Activated T-cell treated with anti-CD3 and anti-CD28 coated beads, Interleukin-2, amount 50 U/mL, for 4 hours (primary cell): ENCODE measurements at places on chromosomes 12 and 14. TPM values are rescaled to one million over a fixed set of nuclear protein-coding genes. Genes with fewer than 3 reads are reported as not detected.

Gene MARCHF9
- 15.7 TPM for total RNA-seq

Gene SELPLG
- total RNA-seq, result 17.5 TPM

Gene SMCO3
- not detected for total RNA-seq

Gene TSPAN11
- total RNA-seq, result not detected

Gene ASPG
- not detected for total RNA-seq

Gene GZMH
- 116 TPM for total RNA-seq

Gene KRT77
- total RNA-seq, result not detected

Gene NELL2
- 19.9 TPM for total RNA-seq

Gene TMED8
- 17.1 TPM for total RNA-seq

Gene TSPAN19
- not detected for total RNA-seq

Gene GARIN6
- total RNA-seq, result not detected

Gene MEG3
- total RNA-seq, result 1.3 TPM

Gene TEX22
- total RNA-seq, result 0.71 TPM

Gene FOXN4
- total RNA-seq, result not detected

Gene CCNT1
- total RNA-seq, result 37.7 TPM

DNA sequence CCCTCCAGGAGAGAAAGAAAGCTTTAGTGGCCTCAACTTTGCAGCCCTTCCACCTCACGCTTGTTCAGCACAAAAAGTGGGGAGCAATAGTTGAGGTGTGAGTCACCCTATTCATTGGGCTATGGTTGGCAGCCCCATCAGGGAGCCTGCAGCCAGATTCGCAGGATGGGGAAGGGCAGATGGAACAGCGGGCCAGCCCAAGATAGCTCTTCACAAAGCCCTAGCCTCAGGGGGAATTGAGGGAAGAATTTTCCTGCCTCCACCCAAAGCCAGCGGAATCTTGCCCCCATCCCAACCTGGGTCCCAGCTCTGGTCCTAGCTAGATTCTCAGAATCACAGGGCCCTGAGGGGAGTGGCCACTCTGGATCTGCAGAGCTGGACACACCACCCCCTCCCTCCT lies 3.6 kb upstream of the KRT5 start:
- DNase-seq, result no peak

DNA sequence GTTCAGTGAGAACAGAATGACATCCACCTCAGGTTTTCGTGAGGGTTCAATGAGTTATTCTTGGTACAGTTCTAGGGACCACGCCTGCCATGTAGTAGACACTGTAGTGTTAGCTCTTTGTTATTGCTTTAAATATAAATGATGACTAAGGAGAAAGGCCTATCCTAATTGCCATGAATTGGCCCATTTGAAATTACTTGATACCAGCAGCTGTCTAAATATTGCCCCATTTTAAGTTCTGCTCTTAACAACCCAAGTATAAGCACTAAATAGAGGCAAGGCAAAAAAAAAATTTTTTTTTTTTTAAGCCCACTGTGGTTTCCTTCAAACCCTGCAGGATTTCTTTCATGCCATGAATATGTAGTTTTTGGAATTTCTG lies 84.5 kb downstream of the BORCS5 start:
- DNase-seq, result no peak

DNA sequence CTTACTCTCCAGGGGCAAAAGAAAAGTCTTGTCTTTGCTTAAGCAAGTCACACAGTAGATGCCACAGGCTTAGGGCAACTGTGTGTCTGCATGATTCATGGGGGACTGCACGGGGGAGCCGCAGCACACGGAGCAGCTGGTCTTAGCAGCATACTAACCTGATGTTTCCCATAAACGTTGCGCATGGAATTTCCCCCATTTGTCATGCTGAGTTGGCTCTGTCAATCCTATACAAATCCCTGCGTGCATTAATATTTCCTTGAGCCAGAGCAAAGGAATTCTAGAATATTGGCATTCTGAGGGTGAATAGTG lies 71.2 kb downstream of the SAMD4A start:
- no peak for DNase-seq

DNA sequence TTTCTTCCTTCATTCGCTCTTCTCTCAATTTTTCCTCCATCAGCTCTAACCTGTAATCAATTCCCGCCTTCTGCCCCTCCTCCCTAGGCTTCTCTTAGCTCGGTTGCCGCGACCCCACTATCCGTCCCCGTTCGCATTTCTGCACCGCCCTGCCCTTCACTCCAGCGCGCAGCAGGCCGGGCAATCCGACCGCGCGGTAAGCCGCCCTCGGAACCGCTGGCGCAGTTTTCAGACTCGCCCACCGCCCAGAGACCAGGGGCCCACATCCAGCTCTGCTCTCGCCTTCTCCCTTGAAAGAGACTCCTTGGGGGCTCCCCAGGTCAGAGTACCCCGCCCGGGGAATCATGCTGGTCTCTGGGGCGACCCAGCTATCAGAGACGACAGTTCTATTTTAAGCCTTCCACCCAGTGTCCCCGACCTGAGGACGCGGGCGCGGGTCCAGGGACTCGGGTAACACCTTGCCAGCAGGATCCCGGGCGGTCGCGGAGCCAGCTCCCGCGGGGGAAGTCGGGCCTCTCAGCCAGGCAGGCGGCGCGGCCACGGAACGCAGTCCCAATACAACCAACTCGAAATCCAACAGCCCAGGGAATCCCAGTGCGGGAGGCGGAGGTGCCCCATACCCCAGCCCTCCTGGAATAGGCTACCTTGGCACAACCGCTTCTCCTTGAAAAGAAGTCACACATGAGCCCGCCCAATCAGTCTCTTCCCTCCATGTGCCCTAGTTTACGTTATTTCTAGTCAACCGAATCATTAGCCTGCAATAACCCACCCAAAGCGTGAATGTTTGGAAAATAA lies 5.7 kb upstream of the SLC38A4 start:
- DNase-seq, result no peak

- no peak for DNase-seq
These were observed 3.7 kb upstream of the MAPKAPK5 start for GRCh38 chr12:111838353-111838752.

DNA sequence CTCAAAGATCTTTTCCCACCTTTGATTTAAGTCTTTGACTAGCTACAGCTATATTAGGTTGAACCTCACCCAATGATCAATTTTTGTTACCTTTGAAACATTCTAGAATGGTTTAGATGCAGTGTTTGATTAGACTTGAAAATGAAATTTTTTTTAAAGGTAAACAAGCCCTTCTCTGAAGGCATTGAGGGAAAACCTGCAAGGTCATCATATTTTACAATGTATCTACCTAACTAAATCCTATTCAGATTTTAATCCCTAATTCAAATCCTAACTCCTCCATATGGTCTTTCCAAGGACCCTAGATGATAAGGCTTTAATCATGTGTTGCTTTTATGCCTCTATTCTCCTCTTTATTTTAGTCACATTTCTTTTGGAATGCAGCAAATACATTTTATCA lies 95.4 kb downstream of the ALG10B start:
- no peak for DNase-seq

DNA sequence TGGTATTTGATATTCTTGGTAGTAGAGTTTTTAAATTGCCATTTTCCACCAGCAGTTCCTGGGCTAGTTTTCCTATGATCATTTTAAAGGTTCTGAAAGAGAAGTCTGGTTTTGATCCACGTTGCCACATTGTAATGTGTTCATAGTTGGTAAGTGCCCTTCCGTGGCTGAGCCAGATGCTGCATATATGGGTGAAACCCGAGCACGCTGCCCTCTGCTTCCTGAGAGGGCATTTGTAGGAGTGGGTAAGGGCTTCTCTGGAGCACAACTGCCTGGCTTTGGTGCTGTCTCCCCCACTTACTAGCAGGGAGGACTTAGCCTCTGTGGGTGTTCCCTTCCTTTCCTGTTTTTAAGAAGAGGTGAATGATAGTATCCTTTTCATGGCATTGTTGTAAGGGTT lies 7.1 kb downstream of the SNRNP35 start:
- DNase-seq, result no peak

DNA sequence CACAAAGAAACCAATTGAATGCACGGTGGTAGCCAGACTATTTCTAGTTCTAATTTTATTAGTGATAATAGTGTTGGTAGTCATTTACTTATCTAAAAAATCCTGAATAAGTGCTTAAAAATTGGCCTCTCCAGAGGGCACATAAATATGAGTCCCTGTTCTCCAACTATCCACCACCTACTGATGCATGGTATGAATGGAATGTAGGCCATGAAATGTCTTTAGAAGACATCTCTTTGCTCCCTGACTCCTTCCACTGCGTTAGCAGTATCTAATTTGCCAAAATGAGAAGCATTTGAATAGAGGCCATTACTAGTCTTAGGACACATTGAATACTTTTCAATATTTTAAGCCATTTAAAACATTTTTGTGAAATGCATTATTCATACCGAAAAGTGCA lies 261.7 kb downstream of the LRFN5 start:
- no peak for DNase-seq

GRCh38 chr14:53956427-53957201 lies at the start of gene BMP4:
BMP4 (minus strand) TSS chr14:53956825; CDS start chr14:53952222, 4,603 bp downstream.
- DNase-seq, result no peak

DNA sequence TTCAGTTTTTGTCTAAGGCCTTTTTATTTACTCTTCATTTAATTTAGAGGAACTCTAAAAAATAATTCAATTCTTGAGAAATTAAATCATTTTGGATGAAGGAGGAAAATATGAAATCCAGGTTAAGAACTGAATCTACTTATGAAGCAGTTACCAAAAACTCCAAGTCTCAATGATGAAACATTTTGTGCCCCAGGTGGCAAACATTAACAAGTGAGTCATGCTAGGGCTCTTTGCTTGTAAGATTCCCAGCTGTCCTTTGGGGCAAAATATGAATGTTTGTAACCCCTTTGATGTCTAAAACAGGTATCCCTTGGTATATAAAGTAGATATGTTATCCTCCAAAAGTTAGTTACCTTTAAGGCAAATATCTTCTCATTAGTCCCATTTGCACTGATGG lies 202.4 kb downstream of the NEDD1 start:
- DNase-seq, result no peak

DNA sequence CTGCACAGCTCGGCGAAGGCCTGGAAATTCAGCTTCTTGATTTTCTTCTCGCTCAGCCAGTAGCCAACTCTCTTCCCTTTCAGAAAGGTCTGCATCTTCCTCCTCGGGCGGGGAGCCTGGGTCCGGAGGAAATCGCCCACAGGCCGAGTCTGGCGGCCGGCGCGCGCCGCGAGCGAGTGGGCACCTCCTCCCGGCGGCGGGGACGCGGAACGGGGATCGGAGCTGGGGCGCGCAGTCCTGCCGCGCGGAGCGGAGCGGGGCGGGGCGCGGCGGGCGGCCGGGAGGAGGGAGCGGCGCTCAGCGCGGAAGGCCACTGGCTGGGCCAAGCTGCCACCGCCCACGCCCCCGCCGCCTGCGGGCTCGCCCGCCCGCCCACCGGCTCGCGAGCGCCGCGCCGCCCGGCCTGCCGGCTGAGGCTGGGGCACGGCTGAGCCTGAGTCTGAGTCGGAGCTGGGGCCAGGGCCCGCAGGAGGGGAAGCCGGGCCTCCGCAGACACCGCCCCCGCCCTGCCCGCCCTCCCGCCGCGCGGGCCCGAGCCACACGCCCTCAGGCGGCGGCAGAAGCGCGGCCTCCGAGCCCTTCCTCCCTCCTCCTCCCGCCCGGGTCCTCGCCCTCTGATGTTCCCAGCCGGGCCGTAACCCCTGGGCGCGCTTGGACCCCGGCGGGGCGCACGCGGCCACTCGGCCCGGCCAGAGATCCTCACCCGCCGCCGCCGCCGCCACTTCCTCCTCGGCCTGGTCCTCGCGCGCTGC lies 480 bp downstream of the ITPK1 start:
- DNase-seq, result peak; percentile 83

DNA sequence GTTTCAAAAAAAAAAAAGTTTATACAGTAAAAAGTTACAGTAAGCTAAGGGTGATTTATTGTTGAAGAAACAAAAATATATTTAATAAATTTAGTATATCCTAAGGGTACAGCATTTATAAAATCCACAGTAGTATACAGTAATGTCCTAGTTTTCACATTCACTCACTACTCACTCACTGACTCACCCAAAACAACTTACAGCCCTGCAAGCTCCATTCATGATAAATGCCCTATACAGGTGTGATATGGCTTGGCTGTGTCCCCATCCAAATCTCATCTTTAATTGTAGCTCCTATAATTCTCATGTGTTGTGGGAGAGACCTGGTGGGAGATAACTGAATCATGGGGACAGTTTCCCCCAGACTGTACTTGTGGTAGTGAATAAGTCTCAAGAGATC lies 61.7 kb downstream of the TC2N start:
- DNase-seq, result no peak

DNA sequence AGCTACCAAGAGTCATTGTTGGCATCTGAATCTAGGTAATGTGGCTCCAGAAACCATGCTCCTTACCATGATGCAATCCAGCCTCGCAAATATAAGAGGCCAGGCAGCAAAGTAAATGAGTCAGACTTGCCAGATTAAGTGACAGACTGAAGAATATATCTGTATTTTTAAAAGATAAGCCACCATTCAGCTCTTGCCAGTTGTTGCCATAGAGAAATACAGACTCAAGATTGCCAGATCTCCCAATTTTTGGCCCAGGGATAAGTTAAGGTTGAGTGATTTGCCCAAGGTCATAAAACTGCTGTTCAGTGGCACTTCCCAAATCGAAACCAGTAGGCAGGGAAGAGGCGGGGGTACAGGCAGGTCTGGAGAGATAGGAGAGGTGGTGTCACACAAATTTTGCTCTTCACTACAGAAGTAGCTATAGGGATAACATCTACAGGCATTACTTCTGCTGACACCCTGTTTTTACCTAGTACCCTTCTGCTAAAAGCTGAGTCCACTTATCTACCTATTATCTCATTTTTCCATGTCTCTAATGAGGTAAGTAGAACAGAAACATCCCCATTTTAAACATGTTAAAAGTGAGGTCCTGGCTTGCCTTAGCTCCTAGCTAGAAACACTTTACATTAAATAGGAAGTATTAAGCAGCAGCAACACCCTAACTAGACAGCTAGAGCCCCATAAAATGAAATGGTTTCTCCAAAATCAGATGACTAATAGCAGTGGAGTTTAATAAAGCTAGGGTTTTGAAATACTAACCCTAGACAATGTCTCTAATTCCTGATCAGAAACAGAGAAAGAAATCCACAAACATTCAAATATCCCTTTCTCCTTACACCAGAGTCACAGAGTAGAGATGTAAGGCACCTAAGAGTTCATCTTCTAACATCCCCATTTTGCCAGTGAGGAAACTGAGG lies 19.5 kb downstream of the DCAF5 start:
- no peak for DNase-seq

- no peak for DNase-seq
These were observed 17.8 kb upstream of the MLEC start for GRCh38 chr12:120668868-120669840.

GRCh38 chr14:74638066-74638465 lies 26.0 kb upstream of the LTBP2 start:
- DNase-seq, result no peak

DNA sequence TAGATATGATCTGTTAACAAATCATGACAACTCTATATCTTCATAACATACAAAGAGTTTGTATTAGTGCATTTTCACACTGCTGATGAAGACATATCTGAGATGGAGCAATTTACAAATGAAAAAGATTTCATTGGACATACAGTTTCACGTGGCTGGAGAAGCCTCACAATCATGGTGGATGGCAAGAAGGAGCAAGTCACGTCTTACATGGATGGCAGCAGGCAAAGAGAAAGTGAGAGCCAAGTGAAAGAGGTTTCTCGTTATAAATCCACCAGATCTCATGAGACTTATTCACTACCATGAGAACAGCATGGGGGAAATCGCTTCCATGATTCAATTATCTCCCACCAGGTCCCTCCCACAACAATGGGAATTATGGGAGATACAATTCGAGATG lies 157.6 kb downstream of the DUSP6 start:
- no peak for DNase-seq

GRCh38 chr12:104457746-104458693 lies 1.3 kb downstream of the CHST11 start:
- peak; percentile 50 for DNase-seq

- DNase-seq, result no peak
These were observed 35.2 kb upstream of the MEG3 start for GRCh38 chr14:100790502-100791347.
